Fibroblast of skin of abdomen (primary cell): ENCODE measurements at places on chromosomes 13 and 19.

- no peak for DNase-seq
These were observed 5.0 kb upstream of the PTGER1 start for GRCh38 chr19:14479975-14480699.

DNA sequence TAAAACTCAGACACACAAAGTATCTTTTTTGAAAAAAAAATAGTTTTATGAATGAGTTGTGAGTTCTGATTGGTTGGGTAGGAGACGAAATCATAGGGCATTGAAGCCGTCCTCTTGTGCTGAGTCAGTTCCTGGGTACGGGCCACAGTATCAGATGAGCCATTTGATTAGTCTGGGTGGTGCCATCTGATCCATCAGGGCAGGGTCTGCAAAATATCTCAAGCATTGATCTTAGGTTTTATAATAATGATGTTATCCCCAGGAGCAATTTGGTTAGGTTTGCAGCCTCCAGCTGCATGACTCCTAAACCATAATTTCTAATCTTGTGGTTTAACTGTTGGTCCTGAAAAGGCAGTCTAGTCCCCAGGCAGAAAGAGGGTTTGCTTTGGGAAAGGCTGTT is 1310.6 kb downstream of the SLITRK1 start:
- no peak for DNase-seq

DNA sequence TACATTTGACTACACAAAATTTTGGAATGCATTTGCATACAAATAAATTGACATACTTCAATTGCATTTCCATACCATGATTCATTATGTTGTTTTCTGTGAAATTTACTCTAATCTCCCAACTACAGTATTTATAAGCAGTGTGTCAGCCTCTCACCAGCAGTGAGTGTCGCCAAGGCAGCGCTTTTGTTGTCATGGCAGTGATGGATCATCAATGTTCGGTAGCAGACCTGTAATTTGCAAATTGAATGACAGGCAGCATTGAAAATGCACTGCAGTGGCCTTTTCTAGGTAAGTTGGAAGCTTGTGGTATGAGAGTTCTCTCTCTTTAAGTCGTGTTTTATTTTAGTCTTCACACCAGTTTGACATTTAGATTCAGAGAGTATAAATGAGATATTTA is 534.1 kb downstream of the PCDH17 start:
- no peak for DNase-seq

- no peak for DNase-seq
These were observed 7.5 kb downstream of the SUGP2 start for GRCh38 chr19:19025861-19026260.

DNA sequence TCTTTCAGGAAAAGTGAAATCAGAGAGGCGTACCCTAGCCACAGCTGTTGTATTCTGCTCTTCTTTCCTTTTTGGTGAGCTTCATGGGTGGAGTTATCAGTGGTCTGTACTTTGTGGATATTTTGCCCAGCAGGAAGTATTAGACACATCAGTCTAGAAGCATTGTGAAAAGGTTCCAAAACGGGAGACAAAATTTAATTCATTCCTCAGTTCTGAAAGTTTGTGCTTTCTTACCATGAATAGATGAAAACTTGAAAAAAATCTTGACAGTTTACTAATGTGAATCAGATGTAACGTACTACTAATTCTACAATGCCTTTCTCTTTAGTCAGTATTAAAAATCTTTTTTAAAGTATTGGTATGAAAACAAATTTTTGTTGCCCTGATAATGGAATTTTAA is 116.8 kb downstream of the DNAJC3 start:
- peak; percentile 9 for DNase-seq

GRCh38 chr13:113460599-113460998 is 7.3 kb upstream of the ADPRHL1 start:
- no peak for DNase-seq

- no peak for DNase-seq
These were observed 52.8 kb downstream of the TNFRSF19 start for GRCh38 chr13:23622985-23623384.

- DNase-seq: no peak
These were observed 7.0 kb upstream of the TLE6 start for GRCh38 chr19:2970201-2970835.

DNA sequence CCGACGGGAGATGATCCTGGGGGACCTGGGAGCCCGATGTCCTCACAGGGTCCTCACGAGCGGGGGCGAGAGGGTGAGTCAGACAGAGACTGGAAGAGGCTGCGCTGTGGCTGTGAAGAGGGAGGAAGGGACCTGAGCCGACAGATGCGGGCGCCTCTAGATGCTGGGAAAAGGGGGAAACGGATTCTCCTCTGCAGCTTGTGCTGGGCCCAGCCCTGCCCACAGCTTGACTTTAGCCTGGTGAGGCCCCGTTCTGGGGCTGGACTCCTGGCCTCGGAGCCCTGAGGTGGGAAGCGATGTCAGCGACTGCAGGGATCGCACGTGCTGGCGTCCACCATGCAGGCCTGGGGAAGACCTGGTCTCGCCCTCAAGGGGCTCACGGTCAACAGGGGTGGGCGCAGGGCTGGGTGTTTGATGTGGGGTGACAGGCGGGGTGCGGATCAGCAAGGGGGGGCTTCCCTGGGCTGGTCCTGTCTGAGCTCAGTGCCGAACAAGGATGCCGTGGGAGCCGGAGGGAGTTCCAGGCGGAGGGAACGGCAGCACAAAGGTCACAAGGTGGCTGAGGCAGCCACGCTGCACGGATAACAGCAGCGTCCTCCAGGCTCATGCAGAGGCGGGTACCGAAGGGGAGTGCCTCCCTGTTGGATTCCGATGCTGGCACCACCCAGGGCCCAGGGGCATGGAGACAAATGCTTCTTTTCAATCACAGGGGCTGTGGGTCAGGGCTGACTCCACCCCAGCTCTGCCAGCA is 31.8 kb downstream of the PIP5K1C start:
- peak; percentile 8 for DNase-seq

DNA sequence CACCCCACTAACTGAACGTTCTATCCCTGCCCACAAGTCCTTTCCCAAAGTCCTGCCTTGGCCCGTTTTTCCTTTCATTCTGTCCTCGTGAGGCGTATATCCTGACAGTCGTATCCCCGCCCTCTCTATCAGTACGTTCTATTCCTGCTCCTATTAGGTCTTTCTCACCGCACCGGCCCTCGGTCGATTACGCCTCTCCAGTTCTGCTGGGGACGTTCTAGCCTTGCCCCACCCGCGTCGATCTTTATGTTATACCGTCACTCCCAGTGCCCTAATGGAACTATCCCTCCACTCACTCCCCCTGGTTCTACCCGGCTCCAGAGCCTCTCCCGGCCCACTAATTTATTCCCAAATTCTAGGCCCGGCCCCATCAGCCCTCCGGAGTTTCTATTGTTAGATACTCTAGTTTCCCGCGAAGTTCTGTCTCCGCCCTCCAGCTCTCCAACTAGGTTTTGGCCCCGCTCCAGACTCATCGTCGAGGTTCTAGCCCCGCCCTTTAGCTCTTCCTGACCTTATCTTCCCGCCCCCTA is 2.0 kb downstream of the PLAUR start:
- DNase-seq: no peak

DNA sequence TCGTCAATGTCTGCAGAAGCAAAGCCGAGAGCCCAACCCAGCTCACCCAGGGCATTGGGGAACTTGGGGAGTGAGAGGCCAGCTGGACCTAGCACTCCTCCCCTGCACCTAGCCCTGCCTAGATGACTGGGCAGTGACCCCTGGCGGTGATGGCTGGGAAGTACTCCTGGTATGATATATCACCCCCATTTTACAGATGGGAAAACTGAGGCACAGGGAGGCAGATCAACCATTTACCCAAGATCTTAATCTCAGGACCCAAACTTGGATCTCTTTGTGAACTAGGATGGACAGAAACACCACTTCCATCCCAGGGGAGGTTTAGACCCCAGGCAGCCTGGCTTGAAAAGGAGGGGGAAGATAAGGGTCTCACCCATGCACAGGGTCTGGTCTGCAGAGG is 43.5 kb downstream of the CCL25 start:
- no peak for DNase-seq

DNA sequence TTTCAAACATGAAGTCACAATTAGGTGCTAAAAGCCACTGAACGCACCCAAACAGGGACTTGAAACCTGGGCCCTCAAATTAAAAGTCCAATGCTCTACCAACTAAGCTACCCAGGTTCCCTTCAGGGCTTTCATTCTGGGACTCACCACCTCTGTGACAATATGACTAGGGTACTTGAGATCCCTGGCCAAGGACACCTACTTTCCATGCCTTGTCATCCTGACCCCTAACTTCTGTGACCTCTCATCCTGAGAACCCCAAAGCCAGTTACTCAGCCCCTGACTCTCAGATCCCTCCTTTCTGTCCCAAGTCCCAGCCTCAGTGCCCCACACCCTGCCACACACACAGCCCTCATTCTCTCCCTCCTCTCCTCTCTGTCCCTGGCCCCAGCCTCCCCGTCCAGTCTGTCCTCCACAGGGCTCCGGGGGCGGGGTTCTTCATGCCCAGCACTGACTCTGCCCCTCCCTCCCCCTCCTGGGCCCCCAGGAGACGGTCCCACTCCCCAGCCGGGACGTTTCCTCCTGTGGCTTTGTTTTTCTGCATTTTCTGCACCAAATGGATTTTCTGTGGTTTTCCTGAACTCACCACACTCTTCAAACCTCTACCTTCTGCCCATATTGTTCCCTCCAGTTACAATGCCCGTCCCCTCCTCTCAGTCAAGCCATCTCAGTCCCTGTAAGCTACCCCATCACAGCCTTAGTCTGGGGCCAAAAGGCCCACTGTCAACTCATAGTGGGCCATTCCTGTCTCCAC is 7.0 kb downstream of the RCN3 start:
- DNase-seq: no peak

- no peak for DNase-seq
These were observed 5.4 kb upstream of the NTN5 start for GRCh38 chr19:48678201-48678600.

- peak; percentile 27 for DNase-seq
These were observed at the start of gene TMEM145 for GRCh38 chr19:42313096-42313839. TMEM145 (plus strand) TSS chr19:42313309; CDS start chr19:42313377, 68 bp downstream.

GRCh38 chr19:51203916-51204315 is 21.0 kb upstream of the CD33 start:
- no peak for DNase-seq

DNA sequence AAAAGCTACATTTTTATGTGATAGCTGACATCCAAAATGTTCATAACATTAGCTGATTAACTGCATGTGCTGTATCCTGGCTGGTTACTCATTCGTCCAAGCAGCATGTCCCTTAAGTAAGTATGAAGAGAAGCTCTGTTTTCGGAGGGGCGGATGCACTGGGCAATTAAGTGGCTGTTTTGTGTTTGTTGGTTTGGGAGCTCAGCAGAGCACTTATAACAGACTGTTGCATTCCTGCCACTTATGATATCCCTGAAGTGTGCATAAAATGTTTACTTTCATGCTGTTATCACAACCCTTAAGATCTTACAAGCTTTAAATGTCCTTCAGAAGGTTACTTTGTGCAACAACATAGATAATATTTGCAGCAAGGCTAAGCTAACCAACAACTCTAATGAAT is 264.1 kb downstream of the NALCN start:
- no peak for DNase-seq

- peak; percentile 49 for DNase-seq
These were observed 808 bp downstream of the DNMT1 start for GRCh38 chr19:10193790-10194499.

- DNase-seq: no peak
These were observed 6.2 kb downstream of the ELOF1 start for GRCh38 chr19:11552666-11553372.

- no peak for DNase-seq
These were observed 162.0 kb downstream of the ITGBL1 start for GRCh38 chr13:101614491-101614890.

GRCh38 chr19:17103177-17103576 is 27.6 kb downstream of the MYO9B start:
- DNase-seq: peak; percentile 31

GRCh38 chr13:51914137-51914493 is 52.3 kb downstream of the CCDC70 start:
- no peak for DNase-seq

- no peak for DNase-seq
These were observed 290.4 kb downstream of the TSHZ3 start for GRCh38 chr19:31058676-31059340.

GRCh38 chr13:101092985-101093384 is 323.3 kb downstream of the NALCN start:
- DNase-seq: peak; percentile 18

DNA sequence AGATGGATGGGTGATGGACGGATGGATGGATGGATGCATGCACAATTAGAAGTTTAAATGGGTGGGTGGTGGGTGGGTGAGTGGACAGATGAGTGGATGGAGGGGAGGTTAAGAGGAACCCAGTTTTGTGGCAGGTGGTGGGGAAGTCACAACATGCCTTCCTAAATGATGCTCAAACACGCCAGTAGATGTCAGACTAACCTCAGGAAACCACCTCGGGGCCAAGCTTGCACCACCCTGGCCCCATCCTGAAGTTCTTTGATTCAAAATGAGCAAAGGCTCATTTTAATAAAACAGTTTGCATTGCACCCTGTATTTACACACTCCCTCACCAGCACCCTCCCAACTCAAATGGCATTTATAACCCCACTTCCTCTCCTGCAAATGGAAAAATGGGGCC is 91.4 kb upstream of the CACNA1A start:
- peak; percentile 66 for DNase-seq

DNA sequence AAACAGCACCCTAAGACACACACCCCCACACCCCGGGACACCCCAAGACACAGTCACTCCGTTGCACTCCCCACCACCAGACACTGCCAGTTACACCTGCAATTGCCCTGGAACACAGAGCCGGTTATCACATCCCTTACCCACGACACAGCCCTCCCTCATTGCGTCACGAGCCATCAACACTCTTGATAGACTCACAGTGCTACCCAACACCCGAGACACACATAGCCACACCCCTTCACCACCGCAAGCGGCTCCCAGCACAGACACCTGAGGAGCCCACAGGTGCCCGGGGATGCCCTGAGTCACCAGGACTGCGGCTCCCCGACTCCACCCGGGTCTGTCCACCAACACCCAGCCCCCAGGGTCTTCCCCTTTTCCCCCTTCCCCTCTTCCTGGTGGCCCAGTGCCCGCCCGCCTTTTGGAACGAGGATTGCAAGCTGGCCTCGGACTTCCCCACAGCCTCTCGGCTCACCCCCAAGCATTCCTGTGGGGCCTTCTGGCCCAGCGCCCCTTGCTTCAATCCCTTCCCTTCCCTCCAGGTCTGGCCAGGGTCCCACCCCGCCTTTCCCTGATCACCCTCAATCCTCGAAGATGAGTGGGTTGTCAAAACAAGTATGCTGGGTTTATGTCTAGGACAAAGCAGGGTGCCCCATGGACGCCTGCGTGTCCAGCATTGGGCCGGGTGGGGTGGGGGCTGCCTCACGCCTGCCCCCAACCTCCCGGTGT is 1.7 kb upstream of the PTGER1 start:
- DNase-seq: peak; percentile 79

GRCh38 chr13:77397636-77398035 is 70.7 kb upstream of the MYCBP2 start:
- DNase-seq: no peak

DNA sequence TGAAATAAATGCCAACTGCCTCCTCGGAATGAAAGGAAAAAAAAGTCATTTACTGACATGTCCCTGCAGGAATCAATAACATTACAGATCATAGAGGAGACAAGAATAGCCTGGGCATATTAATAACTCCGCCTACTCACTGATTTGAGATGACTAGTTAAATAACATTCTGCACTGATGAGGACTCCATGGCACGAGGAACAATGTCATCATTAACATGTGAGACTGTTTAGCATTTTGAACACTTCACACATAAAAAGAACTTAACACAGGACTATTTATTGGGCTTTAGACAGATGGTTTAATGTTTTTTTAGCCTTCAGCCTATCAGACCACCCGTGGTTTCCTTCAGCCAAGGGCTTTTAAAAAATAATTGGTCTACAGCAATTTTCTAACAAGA is 170.1 kb downstream of the OLFM4 start:
- DNase-seq: no peak

GRCh38 chr19:32680986-32681385 is 5.3 kb downstream of the RGS9BP start:
- no peak for DNase-seq

- peak; percentile 2 for DNase-seq
These were observed 62.6 kb upstream of the USP29 start for GRCh38 chr19:57057036-57057686.
